AG09309 (cell line): ENCODE measurements at places on chromosomes 3 and 15.

GRCh38 chr3:71303627-71304200 is 279.8 kb downstream of the FOXP1 start:
- no peak for DNase-seq

DNA sequence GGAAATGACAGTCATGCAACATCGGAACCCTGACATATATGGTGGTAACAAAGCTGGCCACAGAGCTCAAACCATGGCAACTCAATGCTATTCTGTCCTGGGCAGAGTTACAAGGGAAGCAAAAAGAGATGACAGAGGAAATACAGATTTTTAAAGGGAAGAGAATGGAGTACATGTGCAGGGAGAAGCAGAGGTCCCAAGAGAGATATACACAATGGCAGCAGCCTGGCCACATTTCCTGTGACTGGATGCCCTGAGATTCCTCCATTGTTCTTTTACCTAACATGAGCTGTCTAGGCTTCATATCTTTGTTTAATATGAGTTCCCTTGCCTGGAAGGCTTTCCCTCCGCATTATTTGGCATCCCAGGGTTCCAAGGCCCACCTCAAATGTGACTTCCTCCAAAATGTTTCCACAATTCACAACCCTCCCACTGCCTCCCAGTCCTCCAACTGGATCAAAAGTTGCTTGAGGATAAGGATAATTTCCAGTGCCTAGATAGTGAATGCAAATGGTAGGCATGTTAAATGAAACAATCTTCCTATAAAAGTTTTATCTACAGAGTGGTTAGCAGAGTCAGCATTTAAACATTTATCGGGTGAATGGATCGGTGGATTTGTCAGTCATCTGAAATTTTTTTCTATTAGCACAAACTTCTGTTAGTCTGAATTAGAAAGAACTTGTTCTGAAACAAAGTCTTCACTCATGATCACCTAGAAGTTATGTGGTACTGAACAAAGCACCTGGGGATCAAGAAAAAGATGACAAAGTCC is 86.2 kb downstream of the DHX30 start:
- DNase-seq = no peak

DNA sequence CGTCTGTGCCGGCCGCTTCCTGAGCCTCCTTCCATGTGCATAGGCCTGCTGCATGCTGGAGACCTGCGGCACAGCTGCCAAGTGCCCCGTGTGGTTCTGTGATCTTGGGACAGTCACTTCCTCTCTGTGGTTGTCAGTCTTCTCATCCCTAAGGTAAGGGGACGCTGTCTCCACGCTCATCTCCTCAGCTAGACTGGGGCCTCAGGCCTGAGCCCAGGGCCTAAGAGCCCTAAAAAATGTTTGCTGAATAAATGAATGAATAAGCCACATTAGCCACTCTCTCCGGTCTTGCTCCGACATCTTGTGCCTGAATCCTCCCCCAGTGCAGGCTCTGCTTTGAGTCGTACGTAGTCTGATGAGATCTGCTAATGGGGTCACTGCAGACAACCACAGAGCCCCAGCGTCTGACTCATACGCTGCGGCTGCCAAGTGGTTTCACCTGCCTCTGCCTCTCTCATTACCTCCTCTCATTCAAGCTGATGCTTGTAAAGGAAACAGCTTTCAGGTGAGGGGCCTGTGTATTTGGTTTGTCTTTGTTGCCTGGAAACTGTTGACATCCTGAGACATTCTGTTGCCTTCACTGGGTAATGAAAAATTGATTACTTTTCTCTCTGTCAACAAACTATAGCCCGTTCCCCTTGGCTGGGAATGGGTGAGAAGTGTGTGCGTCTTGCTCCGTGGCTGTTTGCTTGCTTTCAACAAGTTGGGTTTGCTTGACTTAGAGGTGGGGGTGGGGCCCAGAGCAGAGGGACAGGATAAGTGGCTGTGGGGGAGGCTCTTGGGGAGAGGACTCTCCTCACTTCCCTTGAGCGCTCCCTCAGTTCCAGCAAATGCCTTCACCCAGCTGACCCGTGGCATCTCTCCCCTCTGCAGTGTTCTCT is 15.9 kb downstream of the RPLP1 start:
- no peak for DNase-seq

DNA sequence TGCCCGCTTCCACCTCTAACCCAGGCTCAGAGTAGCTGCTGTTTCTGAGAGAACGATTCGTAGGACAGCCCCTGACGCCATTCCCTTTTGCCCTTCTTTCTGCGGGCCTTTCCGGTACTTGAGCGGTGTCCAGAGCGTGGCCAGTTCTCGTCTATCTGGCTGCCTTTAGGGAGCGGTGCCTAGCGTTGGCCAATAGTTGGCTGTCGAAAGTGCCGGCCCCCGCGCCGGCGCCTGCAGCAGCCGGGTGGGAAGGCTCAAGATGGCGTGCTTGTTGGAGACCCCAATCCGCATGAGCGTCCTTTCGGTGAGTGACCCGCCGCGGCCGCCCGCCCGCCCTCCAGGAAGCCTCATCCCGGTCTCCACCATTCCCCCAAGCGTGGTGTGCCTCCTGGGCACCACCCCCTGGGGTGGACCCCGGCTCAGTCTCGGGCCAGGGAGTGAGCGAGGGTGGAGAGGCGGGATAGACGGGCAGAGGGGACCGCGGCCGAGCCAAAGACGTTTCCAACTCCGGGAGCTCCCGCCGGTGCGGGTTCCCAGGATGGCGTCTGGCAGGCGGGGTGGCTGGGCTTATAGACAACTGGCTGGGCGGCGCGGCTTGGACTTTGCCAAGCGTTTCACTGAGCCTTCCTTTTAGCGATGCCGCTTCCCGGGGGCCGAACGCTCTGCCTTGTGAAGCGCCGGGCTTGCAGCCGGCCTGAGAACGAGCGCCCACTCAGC is at the start of gene ARMC8:
ARMC8 (plus strand) TSS at position 6 of the 717 bp plus-strand sequence; CDS start at position 260, 254 bp downstream.
- no peak for DNase-seq

DNA sequence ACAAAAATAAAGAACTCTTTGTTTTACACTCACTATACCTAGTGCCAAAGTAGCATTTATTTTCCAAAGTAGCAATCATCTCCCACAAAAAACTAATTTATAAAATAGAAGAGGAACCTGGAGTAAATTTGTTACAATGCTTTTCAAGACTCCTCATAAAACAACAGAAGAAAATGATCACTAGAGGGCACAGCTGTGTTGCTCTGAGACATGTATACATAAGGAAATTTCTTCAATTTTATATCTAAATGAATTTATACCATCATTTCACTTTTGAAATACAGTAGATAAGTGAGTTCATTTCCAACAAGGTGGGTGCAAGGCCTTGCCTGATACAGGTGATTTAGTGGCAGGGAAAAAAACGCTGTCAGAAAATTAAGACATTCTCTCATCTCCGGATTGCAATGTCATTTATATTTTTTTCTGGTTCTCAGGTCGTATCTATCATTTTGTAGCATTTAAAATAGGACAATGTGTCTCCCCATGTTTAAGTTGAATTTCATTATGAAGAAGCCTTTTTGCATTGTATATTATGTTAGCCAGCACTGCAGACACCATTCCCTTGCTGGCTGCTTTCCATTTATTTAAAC is 25.3 kb upstream of the ARHGEF26 start:
- DNase-seq = no peak

- DNase-seq = no peak
Measured at GRCh38 chr15:77010312-77010686, 15.4 kb downstream of the PSTPIP1 start.

- no peak for DNase-seq
Measured at GRCh38 chr3:81406318-81406717, 355.1 kb downstream of the GBE1 start.

- DNase-seq = no peak
Measured at GRCh38 chr15:90306560-90306959, 41.1 kb downstream of the NGRN start.

- DNase-seq = no peak
Measured at GRCh38 chr3:60274646-60275045, 976.6 kb downstream of the FHIT start.

DNA sequence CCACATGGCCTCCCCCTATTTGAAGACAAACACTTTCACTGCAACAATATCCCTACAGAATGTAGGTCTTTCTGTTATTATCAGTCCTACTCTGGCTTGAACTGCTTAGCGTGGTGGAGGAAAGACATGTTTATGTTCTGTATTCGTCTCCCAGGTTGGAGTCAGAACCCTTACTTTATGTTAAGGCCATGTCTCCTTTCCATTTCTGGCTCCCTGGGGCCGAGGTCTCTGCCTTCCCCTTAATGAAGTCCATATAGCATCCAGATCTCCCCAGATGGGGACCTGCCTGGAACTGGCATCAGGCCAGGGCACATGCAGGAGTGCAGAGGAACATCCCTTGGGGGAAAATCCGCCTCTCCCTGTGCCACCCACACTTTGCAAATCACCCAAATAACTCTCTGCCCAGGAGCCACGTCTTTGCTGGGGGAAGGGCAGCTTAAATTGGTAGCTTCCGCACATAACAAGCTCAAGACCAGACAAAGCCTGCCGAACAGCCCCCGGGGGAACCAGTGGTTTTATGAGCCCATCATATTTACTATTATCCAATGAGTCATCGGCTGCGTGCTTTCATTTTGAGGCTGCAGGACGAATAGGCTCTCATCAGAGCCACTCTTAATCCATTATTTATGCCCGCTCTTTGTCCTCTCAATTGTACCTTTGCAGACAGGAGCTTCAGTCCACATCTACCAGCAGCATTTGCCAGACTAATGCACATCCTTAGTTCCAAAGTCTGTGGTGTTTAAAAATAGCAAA is 237.0 kb downstream of the UACA start:
- peak; percentile 63 for DNase-seq

- no peak for DNase-seq
Measured at GRCh38 chr3:177758126-177758525, 560.8 kb upstream of the TBL1XR1 start.

DNA sequence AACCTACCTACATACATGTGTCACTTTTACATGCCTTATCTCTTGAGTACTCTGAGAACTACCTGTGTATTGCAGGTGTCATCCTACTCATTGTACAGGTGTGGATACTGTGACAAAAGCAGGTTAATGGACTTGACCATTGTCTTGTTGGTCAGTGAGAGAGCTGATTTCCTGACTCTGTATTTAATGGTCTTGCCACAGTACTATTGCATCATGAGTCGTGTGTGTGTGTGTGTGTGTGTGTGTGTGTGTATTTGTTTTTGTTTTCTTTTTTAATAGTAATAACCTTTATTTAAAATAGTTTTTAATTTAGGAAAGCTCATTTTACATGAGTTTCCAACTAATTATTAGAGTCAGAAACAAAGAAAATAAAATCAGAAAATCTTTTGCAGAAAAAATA is 7.7 kb downstream of the SELENOT start:
- DNase-seq = no peak

- peak; percentile 16 for DNase-seq
Measured at GRCh38 chr15:47293466-47294162, 423.7 kb upstream of the SEMA6D start.

GRCh38 chr15:82999905-83000671 is 11.4 kb downstream of the C15orf40 start:
- DNase-seq = no peak

DNA sequence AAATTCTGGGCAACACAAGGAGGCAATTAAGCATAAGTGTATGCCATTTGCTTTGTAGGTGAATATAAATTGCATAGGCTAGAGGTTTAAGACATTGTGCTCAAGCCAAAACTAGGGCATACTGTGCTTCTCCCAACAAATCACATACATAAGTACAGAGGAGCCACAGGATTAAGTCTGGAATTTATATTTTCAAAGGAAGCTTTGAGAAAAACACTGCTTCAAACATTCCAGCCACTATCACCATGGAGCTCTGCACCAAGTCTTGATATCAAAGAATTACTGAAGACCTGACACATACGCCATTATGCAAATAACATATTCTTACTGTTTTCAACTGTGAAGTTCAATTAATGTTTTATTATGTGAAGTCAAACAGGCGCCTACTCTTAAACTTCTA is 119.4 kb upstream of the NPHP3 start:
- no peak for DNase-seq

DNA sequence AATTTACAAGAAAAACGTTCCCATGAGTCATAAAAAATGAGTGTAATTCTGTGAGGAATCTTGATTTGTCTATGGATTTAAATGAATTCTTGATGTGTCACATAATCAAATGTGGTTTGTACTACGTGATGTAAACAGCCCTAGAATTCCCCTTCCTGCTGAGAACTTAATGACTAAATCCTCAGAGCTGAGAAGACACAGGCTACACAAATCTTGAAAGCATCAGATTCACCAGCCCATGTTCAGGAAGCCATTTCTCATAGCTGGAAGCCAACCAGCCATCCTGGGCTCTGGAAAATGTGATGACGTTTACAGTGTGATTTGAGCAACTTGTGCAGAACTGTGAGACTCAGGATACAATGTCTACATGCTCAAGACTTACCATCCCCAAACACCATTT is 193.7 kb upstream of the MME start:
- DNase-seq = peak; percentile 100

DNA sequence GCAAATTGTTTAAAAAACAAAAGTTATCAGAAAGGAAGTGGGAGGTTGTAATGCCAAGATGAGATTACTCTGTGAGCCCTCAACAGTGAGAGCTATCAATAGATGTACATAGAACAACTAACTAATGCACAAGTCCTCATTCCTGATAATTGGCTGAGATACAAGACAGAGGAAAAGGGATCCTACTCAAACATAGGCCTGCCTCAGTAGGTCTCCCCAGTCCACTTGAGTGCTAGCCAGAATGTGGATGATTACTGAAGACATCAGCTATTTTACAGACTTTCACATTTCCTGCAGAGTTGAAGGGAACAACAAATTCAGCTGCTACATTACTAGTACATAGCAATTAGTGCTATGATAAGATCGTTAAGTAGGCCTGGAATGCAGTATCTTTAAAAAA is 981.9 kb downstream of the TUSC7 start:
- no peak for DNase-seq

DNA sequence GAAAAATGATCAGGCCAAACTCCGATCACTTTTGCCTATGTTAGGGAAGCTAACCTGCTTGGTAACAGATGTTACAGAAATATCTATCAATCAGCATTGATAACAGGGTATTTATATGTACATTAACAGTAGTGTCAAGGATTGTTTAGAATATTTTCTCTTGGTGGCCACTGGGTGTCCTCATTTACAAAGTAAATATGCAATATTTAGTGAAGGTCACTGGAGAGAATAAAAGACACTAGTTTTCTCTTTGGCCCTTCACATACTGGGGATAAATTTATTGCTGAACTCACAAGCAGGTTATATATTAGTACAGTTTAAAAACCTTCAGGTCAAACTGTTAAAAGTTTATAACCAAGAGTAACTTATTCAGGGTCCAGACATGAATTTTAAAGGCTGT is 69.0 kb downstream of the TIGIT start:
- DNase-seq = no peak
